ENCODE measurements at places on chromosomes 5 and 9.

DNA sequence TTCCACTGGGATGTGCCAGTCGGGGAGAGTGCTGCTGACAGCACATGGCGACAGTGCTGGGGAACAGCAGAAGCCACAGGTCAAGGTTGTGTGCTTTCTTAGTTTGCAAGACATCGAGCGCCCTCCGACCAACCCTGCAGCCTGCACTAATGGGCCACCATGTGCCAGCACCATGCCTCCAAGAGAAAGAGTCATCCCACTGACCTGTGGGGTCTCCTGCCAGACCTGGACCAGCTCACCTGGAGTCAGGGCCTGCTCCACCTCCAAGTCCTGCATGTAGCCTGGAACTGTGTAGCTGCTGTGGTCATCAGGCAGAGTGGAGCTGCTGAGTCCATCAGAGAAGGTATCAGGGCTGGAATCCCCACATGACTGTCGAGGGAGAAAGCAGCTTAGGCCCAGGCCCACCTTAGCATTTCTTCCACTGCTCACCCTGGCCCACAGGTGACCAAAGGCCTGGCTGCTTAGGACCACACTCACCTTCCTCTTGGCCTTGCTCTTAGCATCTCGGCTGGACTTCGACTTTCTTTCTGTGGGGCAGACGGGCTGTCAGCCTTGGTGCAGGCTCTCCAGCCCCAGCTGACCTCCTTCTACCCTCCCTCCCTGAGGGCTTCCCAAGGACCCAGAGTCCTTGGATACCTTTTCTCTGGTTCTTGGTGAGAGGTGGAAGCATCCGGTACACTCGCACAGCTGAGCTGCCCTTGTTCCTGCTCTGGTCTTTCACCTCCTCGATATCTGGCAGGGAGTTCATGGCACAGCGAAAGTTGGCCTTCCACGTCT, 4.1 kb downstream of the IRF1 start:
- no peak for DNase-seq

DNA sequence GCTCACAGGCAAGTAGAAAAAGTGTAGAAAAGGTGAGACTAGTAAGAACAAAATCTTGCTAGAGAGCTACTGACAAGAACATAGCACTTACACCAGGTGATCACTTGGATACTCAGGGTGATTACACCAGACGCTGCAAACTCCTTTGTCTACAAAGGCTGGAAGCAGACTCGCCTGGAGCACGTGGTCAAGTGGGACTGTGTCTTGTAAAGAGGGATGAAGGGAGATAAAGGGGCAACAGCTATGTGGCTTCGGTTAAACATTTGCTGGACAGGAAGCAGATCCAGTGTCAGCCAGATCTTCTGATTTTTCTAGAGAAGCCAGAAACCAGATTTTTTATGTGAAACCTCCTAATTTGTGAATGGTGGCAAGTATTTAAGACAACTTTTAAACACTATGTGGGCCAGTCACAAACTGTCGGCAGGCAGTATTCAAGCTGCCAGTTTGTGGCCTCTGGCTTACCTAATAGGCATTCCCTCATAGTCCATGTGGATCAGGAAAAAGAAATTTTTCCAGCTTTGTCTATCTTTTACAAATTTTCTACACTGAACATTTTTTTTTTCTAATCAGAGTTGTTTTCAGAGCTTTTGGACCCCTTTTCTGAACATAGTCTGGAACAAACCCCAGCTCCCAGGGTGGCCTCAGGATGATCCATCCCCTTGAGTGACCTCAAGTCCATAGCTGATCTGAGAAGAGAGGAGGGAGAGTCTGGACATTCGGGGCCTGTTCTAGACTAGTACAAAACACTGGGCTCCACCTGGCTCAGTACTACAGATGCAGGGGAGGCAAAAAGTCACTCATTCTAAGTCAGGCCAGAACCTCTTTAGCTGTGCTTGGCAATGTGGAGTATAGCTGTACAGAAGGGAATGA, 262.9 kb downstream of the ARRDC3 start:
- no peak for DNase-seq

- no peak for DNase-seq
Measured at GRCh38 chr5:15737871-15738664, 238.1 kb downstream of the FBXL7 start.

DNA sequence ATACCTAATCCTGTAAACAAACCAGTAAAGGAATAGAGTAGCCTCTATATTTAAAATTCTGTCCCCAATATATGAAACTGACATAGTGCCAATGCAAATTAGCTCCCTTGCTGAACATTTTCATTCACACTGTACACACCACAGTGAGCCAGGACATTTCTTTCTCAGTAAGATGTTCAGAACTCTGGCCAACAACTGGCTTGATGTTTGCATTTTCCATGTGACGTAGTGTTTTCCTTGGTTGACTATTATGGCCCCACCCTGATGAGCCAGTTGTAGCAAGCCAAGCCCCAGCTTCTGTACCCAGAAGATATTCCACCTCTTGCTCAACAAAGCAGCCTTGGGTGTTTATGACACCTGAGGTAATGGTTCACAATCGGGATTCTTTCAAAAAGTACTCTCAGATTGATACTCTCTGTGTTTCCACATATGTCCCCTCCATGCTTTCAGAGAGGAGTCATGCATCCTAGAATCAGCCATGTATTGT, 17.7 kb upstream of the ANXA1 start:
- DNase-seq: no peak

DNA sequence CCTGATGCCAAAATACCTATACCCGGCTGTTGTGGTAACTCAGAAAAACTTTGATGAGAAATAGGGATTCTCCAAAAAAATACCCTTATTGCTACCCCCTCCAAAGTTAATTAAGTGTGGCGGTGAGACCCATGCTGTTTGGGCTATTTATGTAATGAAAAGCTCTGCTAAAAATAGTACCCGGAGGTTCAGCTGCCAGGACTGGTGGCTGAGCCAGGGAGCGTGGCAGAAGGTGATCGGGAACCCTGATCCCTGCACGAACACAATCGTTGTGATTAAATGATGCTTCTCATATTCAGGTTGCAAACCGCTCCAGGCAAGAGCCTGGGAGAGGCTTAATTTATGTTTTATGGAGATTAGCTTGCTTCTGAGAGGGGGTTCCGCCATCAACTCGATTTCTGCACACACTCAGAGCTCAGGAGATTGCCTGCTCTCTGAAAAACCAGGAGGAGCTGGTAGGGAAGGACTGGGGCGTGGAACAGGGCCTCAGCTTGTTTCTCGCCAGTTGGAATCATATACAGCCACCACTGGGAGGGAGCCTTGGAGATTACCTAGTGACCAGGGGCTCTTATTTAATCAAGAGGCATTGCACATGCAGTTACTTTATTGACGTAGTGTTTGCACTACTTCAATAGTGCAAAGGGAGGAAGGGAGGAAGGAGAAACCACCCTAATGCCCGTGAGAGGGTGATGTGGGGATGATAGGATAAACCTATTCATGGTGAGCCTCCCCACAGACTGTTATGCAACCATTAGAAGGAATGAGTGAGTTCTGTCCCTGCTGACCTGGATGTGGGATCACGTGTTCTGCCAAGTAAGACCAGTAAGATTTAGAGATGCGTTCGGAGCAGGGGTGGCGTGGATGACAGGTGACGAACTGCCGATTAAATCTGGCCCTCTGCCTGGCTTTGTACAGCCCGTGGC, 23.4 kb downstream of the HRH2 start:
- DNase-seq: no peak

- DNase-seq: no peak
Measured at GRCh38 chr9:130462685-130463540, 18.2 kb downstream of the ASS1 start.
